ENCODE measurements at places on chromosomes 16 and 17.

- DNase-seq = no peak
Measured at GRCh38 chr16:28859326-28859725, 4.3 kb upstream of the SH2B1 start.

- DNase-seq = no peak
Measured at GRCh38 chr16:12078405-12079280, 102.1 kb downstream of the SNX29 start.

GRCh38 chr17:19955099-19955498 lies 22.5 kb downstream of the AKAP10 start:
- DNase-seq = no peak

DNA sequence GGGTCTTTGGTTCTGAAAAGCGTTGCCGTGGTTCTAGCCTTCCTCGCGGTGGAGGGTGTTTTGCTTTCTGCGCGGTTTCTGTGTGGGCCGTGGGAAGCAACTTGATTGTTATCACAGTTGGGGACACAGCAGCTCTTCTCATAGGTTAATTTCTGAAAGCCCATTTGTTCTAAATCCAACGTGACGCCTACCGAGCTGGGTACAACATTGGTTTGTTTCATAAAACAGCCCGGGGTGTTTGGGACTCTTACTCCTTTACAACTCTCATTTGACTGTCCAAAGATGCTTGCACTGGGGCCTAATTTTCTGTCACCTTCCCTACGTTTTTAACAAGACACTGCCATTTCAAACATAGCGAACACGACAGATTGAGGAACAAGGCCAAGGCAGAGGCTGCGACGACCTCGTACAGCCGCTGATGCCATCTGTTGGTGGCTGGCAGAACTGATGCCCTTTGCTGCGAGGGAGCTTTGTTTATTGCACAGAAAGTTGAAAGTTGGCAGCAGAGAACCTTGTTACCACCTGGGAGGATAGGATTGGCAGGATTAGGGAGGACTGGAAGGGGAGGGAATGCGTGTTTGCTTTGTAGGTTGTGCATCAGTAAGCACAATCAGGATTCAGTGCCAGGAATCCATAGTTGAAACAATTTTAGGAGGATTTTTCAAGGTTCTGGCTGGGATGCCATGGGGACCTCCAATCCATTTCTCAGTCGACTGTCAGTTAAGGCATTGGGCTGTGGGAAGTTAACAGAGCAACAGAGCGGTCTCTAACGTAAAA lies 98.3 kb downstream of the PITPNC1 start:
- peak; percentile 10 for DNase-seq

DNA sequence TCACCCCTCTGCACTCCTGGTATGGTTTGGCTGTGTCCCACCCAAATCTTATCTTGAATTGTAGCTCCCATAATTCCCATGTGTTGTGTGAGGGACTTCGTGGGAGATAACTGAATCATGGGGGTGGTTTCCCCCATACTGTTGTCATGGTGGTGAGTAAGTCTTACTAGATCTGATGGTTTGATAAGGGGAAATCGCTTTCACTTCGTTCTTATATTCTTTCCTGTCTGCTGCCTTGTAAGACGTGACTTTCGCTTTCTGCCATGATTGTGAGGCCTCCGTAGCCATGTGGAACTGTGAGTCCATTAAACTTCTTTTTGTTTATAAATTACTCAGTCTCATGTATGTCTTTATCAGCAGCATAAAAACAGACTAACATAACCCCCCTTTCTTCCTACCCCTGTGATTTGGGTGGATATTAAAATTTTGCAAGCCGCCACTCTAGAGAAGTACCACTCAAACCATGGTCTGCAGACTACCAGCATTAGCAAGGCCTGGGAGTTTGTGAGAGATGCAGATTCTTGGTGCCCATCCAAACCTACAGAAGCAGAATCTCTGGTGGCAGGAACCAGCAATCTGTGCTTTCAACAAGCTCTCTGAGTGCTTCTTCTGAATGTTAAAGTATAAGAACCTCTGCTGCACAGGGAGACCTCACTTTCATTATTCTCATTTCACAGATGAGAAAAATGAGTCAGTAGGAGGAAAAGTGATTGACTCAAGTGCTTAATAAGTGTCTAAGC lies 999.5 kb upstream of the EEF2KMT start:
- no peak for DNase-seq

- DNase-seq = no peak
Measured at GRCh38 chr16:77897129-77897437, 108.7 kb downstream of the VAT1L start.

GRCh38 chr17:64074704-64075426 lies 54.4 kb upstream of the ICAM2 start:
- DNase-seq = no peak

DNA sequence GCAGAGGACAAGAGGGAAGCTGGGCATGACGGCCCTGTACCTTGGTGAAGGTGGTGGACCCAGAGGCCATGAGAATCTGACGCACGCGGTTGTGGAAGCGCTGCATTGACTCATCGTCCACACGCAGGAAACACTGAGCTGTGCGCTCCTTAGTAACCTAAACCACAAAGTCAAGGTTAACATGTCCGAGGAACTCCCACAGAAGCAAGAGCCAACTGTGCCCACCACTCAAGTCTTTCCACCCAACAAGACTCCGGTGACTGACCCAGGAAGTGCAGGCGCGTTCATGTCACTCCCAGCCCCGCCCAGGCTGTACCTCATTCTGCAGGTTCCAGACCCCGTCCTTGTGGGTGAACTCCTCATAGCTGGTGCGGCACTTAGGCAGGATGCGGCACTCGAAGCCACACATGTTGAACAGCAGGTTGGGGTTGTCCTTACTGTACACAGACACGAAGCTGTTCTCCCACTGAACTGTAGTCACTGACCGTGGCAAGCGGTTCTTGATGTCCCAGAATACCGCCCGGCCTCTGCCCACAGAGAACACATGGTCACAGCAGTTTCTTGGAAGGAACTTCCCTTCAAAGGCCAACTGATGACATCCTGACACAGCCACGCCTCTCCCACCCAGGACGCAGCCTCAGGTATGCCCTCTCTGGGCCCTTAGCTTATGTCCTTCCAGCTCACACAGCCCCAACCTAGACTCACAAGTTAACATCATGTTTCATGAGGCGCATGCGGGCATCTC lies 11.5 kb downstream of the PRPF8 start:
- DNase-seq = no peak

DNA sequence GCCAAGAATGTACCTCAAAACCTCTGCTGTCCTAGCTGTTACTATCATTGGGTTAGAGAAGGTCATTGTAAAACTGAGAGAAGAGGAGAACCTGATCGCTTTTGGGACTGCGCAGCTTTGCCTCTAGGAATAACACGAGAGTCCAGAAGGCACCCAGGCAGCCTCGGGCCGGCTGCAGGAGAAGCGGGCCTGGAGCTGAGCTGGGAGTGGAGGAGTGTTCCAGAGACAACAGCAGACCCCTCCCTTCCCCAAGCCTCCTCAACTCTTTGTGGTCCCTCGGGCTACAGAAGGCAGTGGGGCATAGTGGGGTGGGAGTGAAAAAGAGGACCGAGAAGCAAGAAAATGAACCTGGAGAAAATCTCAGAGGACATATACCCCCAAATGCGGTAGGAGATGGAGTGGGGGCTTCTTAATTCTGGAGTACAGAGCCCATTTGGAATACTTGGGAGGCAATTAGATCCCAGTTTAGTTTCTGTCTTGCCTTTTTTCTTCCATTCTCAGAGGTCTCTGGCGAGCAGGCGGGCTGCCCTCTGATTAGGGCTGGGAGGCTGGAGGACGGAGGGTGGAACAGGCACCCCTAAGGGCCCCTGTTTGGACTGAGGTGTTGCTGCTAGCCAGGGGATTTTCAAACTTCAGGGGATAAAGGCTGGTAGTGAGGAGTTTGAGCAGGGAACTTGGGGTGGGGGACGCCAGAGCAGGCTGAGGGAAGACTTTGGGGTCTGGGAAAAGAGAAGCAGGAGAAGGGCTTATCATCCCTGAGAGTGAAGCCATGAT lies 13.3 kb upstream of the HOXB2 start:
- no peak for DNase-seq

GRCh38 chr17:41402161-41402560 lies 4.8 kb upstream of the KRT31 start:
- DNase-seq = no peak

GRCh38 chr16:79183571-79183970 lies 417.0 kb downstream of the MAF start:
- no peak for DNase-seq

- no peak for DNase-seq
Measured at GRCh38 chr16:11091021-11091785, 146.8 kb downstream of the CLEC16A start.

- no peak for DNase-seq
Measured at GRCh38 chr16:85357924-85358505, 245.7 kb upstream of the CIBAR2 start.

DNA sequence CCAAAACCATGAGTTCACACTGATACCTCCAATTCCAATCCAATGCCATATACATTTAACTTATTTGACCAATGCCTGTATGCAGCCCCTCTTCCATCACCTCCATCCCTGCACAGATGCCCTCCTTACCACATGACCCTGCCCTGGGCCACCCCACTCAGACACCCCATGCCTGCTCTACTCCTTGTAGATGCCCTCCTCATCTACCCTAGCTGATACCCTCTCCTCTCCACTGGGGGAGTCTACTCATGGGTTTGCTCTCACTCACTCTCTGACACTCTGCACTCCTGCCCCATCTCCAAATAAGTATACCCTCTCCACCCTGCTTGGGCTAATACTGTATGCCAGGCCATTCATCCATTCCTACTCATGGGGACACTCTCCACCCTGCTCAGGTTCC lies 16.0 kb upstream of the CMTM4 start:
- no peak for DNase-seq

DNA sequence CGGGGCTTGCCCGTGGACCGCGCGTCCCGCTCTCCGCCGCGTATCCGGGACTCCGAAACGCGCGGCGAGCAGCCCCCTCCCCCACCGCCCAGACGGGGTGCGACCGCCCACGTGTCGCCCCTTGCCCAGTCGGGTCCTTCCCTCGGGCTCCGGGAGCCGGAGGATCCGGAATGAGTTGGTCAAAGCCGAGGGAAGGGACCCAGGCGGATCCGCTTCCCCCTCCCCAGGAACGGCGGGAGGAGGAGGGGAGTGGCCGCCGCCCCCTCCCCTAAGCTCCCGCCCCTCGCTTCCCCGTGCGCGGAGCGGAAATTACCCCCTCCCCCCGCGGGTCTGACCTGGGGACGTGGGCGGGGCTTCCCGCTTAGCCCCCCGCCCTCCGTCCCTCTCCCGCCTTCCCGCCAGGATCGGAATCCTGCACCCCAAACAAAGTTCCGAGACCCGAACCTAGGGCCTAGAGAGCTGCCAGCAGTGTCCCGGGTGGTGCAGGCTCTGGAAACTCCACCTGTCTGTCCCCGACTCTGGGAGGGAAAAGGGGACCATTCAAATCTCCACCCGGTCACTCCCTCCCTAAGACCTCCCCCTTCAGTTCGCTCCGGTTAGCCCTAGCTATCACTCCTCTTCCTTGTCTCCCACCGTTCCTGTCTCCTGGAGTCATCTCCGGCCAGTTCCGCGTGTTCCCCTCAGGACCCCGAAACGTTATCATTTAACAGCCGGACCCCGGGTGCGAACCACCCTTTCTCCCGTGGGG lies 1.0 kb upstream of the IGF2BP1 start:
- no peak for DNase-seq

GRCh38 chr17:81230043-81230820 lies 7.5 kb upstream of the CEP131 start:
- DNase-seq = no peak

GRCh38 chr17:50046179-50046578 lies 9.7 kb upstream of the ITGA3 start:
- DNase-seq = no peak
